Activated T-helper 17 cell treated with anti-CD3 and anti-CD28 coated beads, Interleukin-2, amount 50 U/mL, for 72 hours (primary cell): ENCODE measurements at places on chromosomes 7 and 10.

- no peak for ATAC-seq
Measured at GRCh38 chr10:26212511-26212910, 4.1 kb upstream of the GAD2 start.

DNA sequence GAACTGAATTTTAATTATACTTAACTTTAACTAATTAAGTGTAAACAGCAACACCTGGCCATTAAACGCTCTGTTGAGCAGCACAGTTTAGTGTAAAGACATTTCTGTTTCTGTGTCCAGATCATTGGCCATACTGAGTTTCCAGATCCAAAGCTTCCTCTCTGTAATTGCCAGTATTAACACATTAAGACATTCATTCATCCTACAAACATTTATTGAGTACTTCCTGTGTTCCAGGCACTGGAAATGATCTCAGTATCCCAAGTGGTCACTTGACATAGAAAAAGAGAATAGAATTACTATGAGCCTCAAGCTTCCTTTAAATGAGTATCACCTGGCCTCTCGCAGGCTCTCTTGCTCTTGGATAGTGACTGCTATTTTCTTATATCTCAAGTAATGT is 618.1 kb downstream of the SORCS3 start:
- ATAC-seq = no peak

GRCh38 chr10:11145495-11145855 is 127.8 kb downstream of the CELF2 start:
- peak; percentile 66 for ATAC-seq

DNA sequence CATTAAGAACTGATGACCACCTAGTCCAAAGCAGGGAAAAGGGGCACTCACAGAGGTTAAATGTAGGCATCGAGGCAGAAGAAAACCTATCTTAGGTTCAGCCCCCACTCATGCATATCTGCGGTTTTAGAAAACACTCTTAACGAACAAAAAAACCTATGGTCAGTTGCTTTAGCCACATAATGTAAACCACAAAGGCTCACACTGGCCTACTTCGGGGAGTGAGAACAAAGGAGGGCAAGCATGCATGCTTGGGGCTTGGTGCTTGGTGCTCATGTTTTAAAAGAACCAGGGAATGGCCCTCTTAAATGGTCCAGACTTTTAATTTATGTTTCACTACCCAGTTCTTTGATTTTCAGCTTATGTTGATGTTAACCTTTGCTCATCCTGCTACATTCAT is 14.2 kb downstream of the INSYN2A start:
- ATAC-seq = no peak

- no peak for ATAC-seq
Measured at GRCh38 chr10:98303569-98303968, 35.6 kb upstream of the LOXL4 start.

- ATAC-seq = no peak
Measured at GRCh38 chr7:106101726-106102125, 10.4 kb downstream of the SYPL1 start.

DNA sequence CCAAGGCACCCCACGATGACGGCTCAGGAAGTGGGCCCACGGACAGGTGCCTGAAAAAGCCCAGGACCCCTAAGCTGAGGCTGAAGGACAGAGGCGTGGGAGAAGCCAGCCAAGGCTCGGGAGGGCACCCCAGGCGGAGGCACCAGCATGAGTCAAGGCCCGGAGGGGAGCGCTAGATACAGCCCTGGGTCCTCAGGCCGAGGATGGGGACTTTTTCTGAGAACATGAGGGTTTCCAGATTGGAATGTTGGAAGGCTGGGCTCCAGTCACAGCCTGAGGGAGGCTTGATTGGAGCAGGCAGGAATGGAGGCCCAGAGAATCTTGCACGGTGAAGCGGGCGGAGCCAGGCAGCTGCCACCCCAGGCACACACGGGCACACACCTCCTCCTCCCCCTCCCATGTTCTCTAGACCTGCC is 19.0 kb upstream of the ELFN1 start:
- no peak for ATAC-seq

GRCh38 chr10:24235471-24235870 is 26.5 kb downstream of the KIAA1217 start:
- no peak for ATAC-seq

GRCh38 chr7:23418046-23418445 is 52.2 kb downstream of the IGF2BP3 start:
- ATAC-seq = no peak

GRCh38 chr10:61974601-61975390 is 73.3 kb downstream of the ARID5B start:
- no peak for ATAC-seq

GRCh38 chr7:19378345-19378714 is 233.1 kb upstream of the FERD3L start:
- ATAC-seq = no peak

DNA sequence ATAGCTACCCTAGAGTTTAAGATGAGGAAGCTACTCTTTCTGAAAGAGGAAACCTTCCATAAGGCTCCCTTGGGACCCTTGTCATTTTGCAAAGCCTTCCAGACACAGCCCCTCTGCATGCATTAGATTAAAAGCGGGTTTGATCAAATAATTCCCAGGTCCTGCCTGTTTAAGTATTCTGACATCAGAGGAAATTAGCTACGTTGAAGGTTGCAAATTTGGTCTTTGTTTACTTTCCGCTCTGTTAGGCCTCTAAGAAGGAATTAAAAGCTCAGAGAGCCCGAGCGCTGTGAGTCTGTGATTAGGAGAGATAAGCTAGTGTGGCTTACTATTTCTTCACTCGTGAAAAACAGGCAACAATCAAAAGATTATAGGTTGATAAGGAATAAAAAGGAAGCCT is 1.4 kb upstream of the THSD7A start:
- ATAC-seq = no peak

DNA sequence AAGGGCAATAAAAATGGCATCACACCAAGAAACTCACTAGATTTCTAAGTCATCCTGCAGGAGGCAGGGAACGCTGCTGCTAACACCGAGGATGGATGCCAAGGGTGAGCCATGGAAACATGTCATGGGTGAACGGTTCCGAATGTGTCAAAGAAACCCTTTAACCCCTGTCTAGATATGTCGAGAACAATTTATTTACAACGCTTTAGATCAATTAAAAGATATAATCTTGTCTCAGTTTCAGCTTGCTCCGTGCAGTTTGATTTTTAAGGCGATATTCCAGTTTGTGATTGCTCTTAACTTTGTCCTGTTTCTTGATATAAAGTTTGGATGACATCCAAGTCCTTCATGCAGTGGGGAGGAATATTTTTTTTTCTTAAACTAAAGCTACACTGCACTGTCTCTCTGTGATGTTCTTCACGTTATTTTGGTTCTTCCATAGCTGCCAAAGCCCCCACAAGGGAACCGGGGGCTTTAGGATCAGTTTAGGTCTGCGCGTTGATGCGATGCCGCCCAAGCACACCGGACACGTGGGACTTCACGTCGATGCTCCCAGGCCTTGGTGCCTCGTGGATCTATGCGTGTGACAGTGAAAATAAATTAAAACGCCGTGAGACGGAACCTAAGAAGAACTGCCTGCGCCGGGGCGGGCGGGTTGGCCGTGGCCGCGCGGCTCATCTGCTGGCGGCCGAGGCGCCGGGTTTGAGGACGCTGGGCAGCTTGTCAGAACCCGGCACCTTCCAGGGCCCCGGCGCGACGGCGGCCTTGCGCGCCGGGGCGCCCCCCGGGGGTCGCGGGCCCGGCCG is 220.3 kb downstream of the PHTF2 start:
- ATAC-seq = peak; percentile 2

DNA sequence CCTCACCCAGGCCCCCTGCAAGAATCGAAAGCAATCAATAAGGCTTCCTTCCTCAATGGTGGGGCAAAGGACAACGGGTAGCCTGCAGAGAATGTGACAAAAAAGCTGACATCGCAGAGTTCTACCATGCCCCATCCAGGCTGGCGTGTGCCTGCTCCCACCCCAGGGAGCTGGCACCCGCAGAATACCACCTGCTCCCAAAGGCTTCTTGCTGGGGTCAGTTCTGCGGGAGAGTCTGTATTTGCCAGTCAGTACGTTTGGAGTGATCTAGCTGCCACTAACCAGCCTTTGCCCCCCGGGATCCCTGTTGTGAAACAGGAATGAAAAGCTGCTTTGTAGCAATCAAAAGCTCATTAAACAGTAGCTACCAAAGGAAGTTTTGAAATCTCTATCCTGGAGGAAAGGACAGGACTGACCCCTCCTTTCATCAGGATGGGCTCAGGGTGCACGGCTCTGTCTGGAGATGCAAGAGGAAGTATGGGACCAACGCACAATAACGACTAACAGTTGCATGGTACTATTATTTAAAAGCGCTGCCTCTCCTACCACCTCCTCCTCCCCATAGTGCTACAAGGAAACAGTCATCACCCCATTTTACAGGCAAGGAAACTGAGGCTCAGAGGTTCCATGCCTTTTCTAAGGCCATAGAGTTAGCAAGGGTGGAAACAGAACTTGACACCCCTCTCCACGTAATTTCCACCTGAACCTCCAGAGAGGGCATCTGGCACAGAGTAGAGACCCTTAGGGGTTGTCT is 67.0 kb downstream of the FGFR2 start:
- ATAC-seq = no peak

DNA sequence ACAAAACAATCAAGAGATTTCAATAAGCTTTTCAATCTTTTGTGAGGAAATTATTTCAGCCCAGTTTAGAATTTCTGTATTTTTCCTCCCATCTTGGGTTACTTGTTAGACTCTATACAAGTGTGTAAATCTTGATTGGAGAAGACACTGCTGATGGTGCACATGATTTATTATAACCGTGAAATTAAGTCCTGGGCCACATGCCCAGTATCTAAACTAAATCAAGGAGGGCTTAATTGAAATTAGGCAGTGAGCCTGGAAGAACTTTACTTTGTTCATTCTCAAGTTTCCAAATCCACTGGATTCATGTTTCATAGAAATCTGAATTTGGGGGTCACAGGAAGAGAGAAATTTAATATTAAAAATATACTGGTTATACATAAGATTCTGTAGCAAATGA is 44.5 kb downstream of the CSTF2T start:
- ATAC-seq = no peak

GRCh38 chr10:91006001-91006751 is 85.3 kb upstream of the ANKRD1 start:
- peak; percentile 68 for ATAC-seq

GRCh38 chr10:119221201-119221600 is 13.8 kb downstream of the GRK5 start:
- no peak for ATAC-seq

GRCh38 chr7:94050046-94050445 is 45.9 kb upstream of the BET1 start:
- ATAC-seq = no peak

- ATAC-seq = no peak
Measured at GRCh38 chr10:124157271-124157681, 63.9 kb upstream of the CHST15 start.

- ATAC-seq = no peak
Measured at GRCh38 chr7:143360788-143361551, 1.5 kb downstream of the FAM131B start.

DNA sequence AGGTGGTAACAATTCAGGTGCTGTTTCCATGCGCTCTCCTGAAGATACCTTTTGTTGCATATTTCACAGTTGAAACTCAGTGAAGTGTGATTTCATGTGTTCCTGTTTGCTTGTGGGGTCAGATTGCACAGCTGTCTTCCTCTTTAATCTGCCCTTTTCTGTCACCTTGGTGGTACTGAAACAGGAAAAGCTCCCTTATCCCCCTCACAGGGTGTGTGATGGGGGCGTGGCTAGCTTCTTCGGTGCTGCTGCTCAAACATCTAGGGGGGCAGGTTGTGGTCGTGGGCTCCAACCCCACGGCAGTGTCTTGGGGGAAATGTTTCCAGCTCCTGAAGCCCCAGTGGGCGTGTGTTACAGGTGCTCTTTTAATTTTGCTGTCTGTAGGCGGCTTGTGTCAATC is 107.4 kb upstream of the KLF14 start:
- ATAC-seq = no peak

GRCh38 chr7:131067220-131067619 is 260.5 kb upstream of the MKLN1 start:
- no peak for ATAC-seq

GRCh38 chr10:52933748-52934147 is 161.2 kb upstream of the MBL2 start:
- ATAC-seq = no peak

- peak; percentile 86 for ATAC-seq
Measured at GRCh38 chr10:84293574-84294016, 34.8 kb upstream of the CCSER2 start.

GRCh38 chr7:31171216-31171785 is 119.2 kb downstream of the ADCYAP1R1 start:
- ATAC-seq = no peak

DNA sequence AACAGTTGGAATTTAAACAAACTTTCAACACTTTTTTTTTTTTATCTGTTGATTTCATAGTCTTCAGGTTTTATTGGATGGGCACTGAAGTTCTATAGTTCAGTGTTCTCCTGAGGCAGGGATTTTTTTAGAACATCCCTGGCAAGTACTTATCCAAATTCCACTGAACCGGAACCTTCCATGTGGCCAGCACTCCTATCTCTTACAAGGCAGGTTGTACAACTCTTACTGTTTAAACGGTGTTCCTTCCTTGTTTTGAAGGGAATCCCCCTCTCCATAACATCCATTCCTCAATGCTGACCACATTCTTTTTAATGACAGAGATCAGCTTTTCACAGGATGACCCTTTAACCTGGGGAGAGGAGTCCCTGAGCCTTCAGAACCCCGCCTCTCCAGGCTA is 238.9 kb upstream of the CTBP2 start:
- ATAC-seq = no peak

GRCh38 chr7:157263156-157263555 is 73.6 kb upstream of the DNAJB6 start:
- no peak for ATAC-seq

GRCh38 chr7:93044147-93044810 is 73.5 kb downstream of the SAMD9 start:
- ATAC-seq = no peak

DNA sequence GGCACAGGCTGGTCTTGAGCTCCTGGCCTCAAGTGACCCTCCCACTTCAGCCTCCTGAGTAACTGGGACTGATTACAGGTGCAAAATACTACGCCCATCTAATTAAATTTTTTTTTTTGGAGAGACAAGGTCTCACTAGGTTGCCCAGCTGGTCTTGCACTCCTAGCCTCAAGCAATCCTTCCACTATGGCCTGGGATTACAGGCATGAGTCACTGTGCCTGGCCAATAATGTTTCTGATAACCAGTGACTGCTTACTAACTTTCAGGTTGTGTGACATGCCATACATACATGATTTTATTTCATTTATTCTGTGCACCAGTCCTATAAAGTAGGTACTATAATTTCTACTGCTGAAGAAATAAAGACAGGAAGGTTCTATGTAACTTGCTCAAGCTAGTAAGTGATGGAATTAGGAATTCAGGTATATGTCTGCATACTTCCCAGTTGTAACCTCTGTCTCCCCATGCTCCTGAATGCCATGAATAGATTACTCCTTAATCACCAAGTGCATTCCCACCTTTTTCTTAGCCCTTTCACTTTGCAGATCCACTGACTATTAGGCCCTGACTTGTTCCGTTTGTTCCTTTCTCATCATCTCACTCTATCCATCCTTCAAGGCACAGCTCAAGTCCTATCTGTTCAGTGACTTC is 28.1 kb downstream of the MCU start:
- ATAC-seq = no peak

- no peak for ATAC-seq
Measured at GRCh38 chr10:103921750-103922195, 3.8 kb upstream of the STN1 start.

- ATAC-seq = no peak
Measured at GRCh38 chr10:112393827-112394226, 19.9 kb downstream of the ACSL5 start.

- ATAC-seq = no peak
Measured at GRCh38 chr7:36545291-36545690, 155.6 kb downstream of the ANLN start.

- no peak for ATAC-seq
Measured at GRCh38 chr7:49774459-49775064, 1.1 kb downstream of the VWC2 start.
